ENCODE measurements at places on chromosomes 11 and 22.
A peak's percentile ranks its signal among the peaks of the same experiment; 100 is the strongest.

GRCh38 chr22:26322179-26322905, 106.7 kb upstream of the ASPHD2 start:
- no peak for DNase-seq

- DNase-seq = no peak
Measured at GRCh38 chr11:93903989-93904388, 53.6 kb upstream of the VSTM5 start.

GRCh38 chr11:69840371-69841169, 21.4 kb upstream of the FGF3 start:
- no peak for DNase-seq

DNA sequence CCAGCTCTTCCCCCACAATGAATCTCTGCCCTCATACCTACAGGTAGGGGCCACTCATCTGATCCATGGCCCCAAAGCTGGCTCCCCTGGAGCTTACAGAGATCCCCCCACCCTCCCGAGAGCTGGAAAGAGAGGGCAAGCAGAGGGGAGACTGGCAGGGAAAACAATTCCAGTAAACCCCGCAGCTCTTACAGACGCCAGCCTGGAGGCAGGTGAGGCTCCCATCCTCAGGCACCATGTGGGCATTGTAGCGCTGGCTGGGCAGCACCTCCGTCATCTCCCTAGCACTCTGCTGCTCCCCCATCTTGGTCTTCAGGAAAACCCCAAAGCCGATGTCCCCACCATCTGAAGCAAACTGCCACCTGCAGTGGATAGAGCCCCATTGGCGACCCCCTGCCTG, 14.1 kb downstream of the SEC14L4 start:
- DNase-seq = no peak

DNA sequence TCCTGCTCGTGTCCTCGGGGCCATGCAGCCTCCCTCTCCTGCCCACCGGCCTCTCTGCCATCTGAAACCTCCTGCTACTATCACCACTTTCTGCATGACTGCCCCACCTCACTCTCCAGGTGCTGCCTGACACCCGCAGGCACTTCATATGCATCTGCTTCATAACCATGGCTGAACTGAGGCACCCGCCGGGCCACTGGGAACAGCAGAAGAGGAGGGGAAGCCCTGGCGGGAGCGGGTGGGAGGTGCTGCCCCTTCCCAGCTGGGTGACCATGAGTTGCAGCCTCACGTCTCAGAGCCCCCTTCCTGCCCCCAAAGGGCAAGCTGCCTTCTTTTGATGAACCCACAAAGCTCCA, 21.7 kb upstream of the PICK1 start:
- no peak for DNase-seq

GRCh38 chr11:83007909-83008580, 63.7 kb downstream of the RAB30 start:
- peak; percentile 52 for DNase-seq

DNA sequence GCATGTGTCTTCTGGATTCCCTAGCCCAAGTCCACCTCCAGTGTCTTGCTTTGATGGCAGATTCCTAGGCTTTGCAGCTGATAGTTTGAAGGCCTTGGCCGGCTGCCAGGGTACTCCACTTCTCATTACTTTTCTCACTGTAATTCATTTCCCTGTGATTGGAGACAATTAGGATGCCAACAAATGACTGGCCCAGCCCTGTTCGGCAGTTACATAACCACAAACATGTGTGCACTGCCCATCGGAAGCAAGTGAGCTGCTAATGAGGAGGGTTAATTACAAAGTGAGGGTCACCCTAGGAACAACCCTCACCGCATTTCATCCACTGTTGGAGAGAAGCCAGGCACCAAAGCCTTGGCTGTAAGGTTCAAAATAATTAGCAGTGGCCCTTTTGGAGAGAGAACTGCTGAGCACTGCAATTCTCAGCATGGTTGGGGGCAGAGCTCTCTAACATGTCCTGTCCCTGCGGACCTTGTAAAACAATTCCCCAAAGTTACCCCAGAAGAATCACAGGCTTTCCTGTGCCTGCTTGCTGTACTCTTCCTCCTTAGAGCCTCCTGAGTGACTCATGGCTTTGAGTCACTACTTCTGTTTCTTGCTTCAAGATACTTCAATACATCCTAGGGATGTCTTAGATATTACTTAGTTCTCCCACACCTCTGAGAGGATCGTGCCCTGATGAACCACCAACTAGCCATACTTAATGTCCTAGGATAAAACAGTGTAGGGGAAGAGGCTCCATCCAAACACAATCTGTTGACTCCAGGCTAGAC, 109.7 kb upstream of the GALNT18 start:
- DNase-seq = peak; percentile 1

DNA sequence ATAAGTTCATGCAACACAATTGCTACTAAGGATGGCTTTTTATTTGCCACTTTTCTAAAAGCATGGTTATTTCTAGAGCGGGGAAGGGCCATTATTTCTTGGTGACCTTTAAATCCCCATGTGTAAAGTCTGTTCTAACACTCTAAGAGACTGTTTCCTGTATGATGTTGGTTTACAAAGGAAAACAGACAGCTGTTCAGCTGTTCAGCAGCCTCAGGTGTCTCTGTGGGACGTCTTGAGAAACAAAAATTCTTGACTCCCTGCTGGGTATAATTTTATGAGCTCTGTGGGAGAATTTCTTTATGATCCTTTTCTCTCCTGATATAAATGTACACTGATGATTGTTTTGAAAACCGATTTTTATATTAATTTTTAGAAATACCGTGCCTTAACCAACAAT, 13.9 kb downstream of the MUC15 start:
- DNase-seq = no peak

GRCh38 chr22:19918332-19919106, 23.1 kb upstream of the COMT start:
- DNase-seq = no peak

DNA sequence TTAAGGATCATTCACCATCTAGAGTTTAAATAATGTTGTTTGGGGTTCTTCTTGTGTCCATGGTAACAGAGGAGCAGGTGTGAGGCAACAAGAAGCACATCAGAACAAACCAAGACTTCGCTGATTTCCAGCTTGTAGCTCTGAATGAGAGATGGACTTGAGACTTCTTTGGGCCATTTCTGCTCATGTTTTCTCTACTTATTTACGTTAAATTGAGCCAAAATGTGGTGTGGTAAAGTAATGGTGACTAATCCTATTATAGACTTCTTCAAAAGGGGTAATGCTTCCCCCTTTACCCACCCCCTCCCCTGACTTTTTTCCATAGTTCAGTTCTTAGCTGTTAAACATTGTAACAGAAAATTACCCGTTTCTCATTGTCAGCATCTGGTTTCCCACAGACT, 65.2 kb downstream of the CSTPP1 start:
- DNase-seq = no peak

- DNase-seq = no peak
Measured at GRCh38 chr11:35945137-35945518, 1.3 kb downstream of the LDLRAD3 start.

DNA sequence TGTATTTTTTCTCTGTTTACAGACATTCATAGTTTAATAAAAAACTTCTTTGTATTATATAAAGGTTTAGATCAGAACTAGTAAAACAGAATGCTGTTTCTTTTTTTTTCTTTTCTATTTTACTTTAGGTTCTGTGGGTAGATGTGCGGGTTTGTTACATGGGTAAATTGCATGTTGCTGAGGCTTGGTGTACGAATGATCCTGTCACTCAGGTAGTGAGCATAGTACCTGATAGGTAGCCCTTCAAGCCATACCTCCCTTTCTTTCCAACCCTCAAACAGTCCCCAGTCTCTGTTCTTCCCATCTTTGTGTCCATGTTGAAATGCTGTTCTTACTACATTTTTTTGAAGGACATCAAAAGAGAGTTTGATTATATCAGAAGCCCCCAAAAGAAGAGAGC, 3.2 kb downstream of the ATM start:
- no peak for DNase-seq

- DNase-seq = peak; percentile 14
Measured at GRCh38 chr11:95308512-95309035, 77.6 kb upstream of the SESN3 start.

DNA sequence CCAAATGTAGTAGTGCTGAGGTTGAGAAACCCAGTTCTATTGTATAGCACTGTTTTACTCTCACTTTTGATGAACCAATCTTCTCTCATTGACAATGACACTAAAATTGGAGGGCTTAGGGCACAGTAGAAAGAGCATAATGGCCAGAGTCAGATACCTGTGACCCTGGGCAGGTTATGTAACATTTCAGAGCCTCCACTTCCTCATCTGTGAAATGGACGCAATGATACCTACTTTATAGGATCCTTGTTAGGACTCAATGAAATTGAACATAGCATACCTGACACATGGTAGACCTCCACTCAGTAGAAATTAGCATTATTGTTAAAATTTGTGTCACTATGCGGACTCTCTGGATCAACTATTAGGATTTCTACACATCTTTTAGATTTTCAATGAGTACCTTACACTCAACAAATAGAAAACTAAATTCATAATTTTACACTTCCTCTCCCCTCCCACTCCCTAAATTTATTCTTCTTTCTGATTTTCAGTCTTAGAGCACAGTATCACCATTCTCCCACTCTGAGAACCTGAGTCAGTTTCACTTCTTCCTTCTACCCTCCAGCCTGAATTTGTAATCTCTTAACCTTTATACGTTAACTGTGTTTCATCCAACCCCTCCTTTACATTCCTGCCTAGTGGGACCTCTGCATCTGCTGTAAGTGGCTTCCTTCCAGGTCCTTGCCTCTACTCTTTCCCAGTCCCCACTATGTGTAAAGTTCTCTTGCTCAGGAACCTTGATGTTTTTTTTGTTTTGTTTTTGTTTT, 78.3 kb downstream of the MICAL2 start:
- no peak for DNase-seq

DNA sequence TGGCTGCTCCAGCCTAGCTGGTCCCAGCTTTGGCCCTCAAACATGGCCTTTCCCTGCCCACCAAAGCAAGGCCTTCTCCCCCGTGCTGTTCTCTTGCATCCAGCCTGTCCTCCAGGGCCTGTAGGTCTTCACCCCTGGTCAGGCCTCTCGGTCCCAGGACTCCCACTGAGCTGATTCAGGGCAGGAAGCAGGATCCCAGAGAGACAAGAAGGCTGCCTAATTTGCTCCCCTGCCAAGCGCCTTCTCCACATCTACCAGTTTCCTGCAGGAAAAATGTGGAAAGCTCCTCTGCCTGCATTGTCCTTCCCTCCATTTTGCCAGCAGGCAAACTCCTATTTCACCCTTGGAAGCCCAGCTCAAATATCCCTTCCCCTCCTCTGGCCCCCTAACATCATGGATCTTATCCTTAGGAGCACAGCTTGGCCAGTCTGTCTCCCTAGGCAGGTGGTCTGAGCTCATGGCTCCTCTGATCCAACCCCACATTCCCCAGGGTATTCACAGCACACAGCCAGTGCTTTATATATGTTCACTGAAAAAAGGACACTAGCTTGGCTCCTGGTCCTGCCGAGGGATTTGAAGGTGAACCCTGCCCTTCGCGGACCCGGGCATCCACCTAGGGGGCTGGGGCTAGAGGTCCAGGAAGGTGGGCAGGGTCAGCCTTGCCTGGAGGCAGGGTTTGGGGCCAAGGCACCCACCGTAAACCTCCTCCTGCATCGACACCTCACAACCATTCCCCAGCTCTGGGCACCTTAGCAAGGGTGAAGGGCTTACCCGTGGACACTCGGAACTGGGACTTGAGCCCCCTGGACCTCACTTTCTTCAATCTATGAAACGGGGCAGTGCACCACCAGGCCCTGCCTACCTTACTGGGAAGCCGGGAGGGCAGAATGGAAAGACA, 968 bp downstream of the RHBDD3 start:
- DNase-seq = no peak

- no peak for DNase-seq
Measured at GRCh38 chr11:115503083-115503885, 931 bp downstream of the CADM1 start.

- DNase-seq = no peak
Measured at GRCh38 chr11:80167766-80168165, 726.9 kb upstream of the TENM4 start.

GRCh38 chr11:12680246-12680939, 6.2 kb downstream of the TEAD1 start:
- DNase-seq = peak; percentile 62

DNA sequence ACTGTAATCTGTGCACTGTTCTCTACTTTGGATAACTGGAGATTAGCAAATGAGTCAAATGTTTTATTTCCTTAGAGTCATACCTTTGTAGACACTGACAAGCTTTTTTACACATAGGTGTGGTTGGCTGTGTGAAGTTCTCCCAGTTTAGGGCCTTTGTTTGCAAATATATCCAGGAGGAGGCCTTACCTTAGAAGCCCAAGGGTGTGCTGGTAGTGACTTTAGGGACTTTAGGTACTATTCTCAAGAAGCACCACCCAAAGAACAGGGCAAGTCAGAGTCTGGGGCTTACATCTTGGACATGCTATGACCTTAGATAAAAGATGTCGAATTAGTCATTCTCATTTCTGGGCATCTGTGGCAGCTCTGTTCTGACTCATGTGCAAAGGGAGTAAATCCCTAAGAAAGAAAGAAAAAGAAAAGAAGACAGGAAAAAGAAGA, 4.8 kb upstream of the FAR1 start:
- DNase-seq = no peak

DNA sequence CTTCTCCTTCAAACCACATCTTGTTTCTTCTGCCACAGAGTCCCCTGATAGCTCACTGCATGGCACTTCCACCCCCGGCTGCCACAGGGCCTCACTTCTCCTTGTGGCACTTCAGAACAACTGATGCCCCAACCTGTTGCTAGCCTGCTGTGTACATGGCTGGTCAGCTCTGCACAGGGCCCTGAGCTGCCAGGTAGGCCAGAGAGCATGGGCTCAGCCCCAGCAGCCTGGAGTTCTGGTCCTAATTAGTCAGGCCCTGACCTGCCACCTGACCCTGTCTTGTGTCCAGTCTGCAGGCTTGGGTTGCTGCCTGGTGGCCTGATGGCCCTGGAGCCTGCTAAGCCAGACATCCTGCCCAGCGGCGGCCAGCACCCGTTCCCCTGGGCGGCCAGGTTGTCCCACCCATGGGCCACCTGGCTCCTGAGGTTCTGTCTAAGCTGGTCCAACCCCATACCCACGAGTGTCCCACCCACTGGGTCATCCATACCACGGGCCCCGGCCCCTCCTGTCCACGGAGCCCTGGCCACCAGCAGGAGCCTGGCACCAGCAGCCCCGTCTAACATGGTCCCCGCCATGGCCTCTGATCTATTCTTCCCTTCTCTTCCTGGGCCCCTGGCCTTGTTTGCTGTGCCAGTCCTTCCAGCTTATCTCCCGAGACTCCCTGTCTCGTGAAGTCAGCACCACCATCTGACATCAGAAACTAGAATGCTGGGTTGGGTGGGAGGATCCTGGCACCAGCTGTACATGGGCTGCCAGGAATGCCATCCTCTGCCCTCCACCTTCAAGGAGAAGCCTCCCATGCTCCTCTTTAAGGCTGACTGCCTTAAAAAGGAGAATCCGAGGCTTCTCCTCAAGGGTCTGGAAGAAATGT, 3.1 kb upstream of the CERK start:
- no peak for DNase-seq

- no peak for DNase-seq
Measured at GRCh38 chr11:44608991-44609782, 43.7 kb downstream of the CD82 start.

Data from NCI-H2081 treated with DMSO at 0.1 percent for 48 hours (cell line).